Activated T-helper 2 cell treated with anti-CD3 and anti-CD28 coated beads, Interferon-gamma antibody, Interleukin-2, Interleukin-4, amounts not matched to agents 10 μg/mL and 5 μg/mL and 100 μg/mL, durations not matched to agents 14 hours and 24 hours and 36 hours (primary cell): ENCODE measurements at places on chromosomes 12 and 14. TPM values are rescaled to one million over a fixed set of nuclear protein-coding genes. Genes with fewer than 3 reads are reported as not detected.
A peak's percentile ranks its signal among the peaks of the same experiment; 100 is the strongest.

- no peak overlapping the region for H3K4me3 ChIP-seq
- H3K36me3 ChIP-seq = peaks cover 41% of the 10 kb centered on the region
- H3K27ac ChIP-seq = peak overlapping the region; percentile 97
- no peak for DNase-seq
Observed at GRCh38 chr14:105058521-105059034, 6.7 kb downstream of the GPR132 start.

Gene MUCL1
- total RNA-seq = 0.51 TPM in 1 of 2 replicates, not detected in the other

- no peak overlapping the region for H3K4me3 ChIP-seq
- no peaks in the 10 kb centered on the region for H3K36me3 ChIP-seq
- no peak overlapping the region for H3K27ac ChIP-seq
Observed at GRCh38 chr12:70920891-70921290, 353 bp upstream of the PTPRR start.

DNA sequence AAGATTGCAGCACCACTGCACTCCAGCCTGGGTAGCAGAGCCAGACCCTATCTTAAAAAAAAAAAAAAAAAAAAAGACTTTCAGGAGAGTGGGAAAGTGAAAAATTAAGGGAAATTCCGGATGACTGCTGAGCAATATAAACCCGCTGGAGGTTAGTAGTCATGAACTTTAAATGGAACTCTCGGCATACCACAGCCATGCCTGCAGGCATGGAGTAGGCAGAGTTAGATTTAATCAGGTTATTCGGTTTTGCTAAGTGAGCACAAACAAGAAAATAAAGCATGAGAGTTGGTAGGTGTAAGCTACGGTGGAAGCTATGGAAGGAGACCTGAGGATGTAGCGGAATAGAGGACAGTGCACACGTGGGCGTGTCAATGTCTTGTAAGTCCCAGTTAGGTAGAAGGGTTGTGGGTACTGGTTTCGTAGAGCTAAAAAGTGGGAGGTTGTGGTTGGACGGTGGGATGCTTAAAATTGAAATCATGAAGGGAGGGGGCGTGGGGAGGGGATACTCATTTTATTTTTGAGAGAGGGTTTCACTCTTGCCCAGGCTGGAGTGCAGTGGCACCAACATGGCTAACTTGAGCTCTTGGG, 11.8 kb upstream of the TUBA1C start:
- peaks cover 11% of the 10 kb centered on the region for H3K4me1 ChIP-seq
- H3K27me3 ChIP-seq = no peaks in the 10 kb centered on the region
- H3K27ac ChIP-seq = peak overlapping the region; percentile 39
- H3K4me3 ChIP-seq = no peak overlapping the region

GRCh38 chr12:49901986-49902385, 1.7 kb downstream of the FAIM2 start:
- H3K4me1 ChIP-seq = peaks cover 8% of the 10 kb centered on the region
- no peak overlapping the region for H3K27ac ChIP-seq
- no peak for DNase-seq
- no peaks in the 10 kb centered on the region for H3K36me3 ChIP-seq
- H3K4me3 ChIP-seq = no peak overlapping the region

DNA sequence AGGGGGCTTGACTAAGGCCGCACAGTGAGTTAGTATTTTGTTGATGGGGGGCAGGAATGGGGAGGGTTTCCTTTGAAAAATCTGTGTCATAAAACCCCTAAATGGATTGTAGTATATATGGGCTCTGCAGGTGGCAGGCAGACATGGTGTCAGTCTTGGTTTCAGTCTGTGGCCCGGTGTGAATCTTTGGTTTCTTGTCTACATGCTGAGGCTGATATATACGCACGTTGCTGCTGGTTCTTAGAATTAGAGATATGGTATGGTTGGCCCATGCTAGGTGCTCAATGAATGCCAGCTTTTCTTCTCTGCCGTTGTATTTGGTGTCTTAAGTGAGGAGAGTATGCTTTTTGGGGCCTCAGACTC, 73.1 kb downstream of the TSPAN9 start:
- H3K4me3 ChIP-seq = no peak overlapping the region
- peaks cover 16% of the 10 kb centered on the region for H3K27me3 ChIP-seq
- no peaks in the 10 kb centered on the region for H3K36me3 ChIP-seq
- H3K4me1 ChIP-seq = no peaks in the 10 kb centered on the region
- DNase-seq = no peak

GRCh38 chr12:12265571-12266388, 1.1 kb downstream of the LRP6 start:
- peaks cover 49% of the 10 kb centered on the region for H3K27me3 ChIP-seq
- no peaks in the 10 kb centered on the region for H3K36me3 ChIP-seq
- peak overlapping the region; percentile 57 for H3K4me3 ChIP-seq

DNA sequence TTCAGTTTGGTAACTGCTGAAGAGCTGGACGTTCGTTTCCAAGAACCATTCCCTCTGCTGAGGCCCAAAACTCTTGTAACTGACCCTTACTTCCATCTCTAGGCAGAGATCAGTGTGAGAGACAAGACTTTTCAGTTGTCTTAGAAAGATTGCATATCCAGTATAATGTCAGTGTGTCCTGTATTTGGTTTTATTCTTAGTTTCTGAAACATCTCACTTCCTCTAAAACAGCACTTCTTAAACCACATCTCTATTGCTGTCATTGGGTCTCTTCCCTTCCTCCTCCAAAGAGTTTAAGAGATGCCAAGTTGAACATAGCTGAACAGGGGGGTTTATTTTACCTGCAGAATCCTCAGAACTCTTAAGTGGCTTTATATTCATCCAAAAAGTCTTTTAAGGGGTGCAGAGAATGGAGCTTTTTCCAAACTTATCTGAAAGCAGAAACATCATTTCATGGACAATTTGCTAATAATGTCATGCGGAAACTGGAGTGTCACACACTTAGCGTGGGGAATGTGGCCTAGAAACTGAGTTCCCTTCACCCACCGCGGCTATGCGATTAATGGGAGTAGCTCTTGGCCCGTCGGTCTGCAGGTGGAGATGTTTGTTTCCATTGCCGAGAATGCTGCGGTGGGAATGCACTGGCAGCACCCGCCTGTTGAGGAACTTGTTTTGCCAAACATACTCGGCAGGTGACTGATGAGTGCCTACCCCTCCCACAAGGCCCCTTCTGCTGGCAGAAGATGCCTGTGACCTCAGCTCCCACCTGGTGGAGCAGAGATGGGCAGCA, 148.2 kb downstream of the ADGRD1 start:
- DNase-seq = no peak
- H3K4me3 ChIP-seq = no peak overlapping the region
- H3K27ac ChIP-seq = no peak overlapping the region
- H3K36me3 ChIP-seq = no peaks in the 10 kb centered on the region
- H3K27me3 ChIP-seq = no peaks in the 10 kb centered on the region

DNA sequence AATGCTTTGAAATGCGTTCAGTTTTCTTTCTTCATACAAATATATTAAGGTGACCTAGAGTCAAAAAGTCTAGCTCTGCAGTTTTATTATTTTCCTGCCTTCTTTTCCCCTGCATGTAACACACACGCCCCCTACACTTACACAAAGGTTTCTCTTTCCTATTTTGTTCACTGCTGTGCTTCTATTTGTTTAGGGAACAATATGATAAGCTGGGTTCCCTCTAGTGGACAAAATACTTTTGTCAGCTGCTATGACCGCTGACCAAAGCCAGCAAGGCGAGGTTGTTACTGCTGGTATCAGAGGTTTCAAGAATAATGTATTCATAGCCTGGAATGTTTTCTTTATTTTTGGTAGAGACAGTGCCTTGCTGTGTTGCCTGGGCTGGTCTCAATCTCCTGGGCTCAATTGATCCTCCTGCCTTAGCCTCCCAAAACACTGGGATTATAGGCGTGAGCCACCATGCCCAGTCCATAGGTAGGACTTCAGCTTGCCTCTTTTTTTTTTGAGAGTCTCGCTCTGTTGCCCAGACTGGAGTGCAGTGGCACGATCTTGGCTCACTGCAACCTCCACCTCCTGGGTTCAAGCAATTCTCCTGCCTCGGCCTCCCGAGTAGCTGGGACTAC, 33.4 kb downstream of the FNTB start:
- no peak for DNase-seq
- H3K4me1 ChIP-seq = no peaks in the 10 kb centered on the region
- no peak overlapping the region for H3K4me3 ChIP-seq
- H3K27me3 ChIP-seq = no peaks in the 10 kb centered on the region
- H3K36me3 ChIP-seq = peaks cover 21% of the 10 kb centered on the region

DNA sequence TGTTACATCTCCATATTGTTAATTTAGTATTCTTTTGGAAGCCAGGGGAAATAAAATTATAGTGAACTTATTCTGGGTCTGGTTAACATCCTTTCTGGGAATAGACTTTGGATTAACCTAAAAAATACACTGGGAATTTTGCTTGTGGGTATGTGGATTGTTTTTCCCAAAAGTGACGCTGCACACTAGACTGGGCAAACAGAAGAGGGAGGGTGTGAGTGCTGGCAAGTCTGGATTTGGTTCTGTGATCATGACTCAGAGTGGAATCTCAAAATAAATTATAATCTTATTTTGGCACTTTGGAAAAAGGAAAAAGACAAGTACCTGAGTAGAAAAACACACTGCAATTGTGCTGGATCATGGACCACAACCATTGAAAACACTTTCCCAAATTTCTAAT, 15.2 kb upstream of the LUM start:
- H3K4me1 ChIP-seq = no peaks in the 10 kb centered on the region
- no peak overlapping the region for H3K27ac ChIP-seq
- no peak for DNase-seq
- no peaks in the 10 kb centered on the region for H3K27me3 ChIP-seq
- H3K4me3 ChIP-seq = no peak overlapping the region

DNA sequence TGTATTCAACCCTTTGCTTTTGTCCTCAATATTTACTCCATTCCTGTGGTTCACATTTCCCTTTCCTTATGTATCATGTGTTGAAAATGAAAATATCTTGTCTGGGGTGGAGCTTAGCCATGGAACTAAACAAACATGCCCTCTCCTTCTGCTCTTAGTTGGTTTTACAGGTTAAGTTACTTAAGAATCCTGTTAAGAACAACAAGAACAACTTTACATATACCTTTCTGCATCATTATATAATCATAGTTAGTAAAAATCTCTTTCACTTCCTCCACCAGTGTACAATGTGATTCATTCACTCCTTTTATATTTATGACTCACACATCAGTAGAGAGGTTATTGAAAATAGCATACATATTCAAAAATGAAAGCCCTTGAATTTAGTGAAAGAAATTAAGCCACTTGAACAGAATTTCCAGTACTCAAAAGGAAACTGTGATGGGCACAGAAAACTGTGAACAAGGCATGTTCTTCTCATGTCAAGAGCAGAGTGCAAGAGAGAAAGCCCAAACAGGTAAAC, 307.7 kb downstream of the CCDC91 start:
- no peak for DNase-seq
- H3K4me3 ChIP-seq = no peak overlapping the region
- H3K4me1 ChIP-seq = peaks cover 7% of the 10 kb centered on the region
- no peaks in the 10 kb centered on the region for H3K27me3 ChIP-seq
- H3K36me3 ChIP-seq = no peaks in the 10 kb centered on the region

GRCh38 chr14:54169254-54169924, 212.8 kb upstream of the BMP4 start:
- H3K27me3 ChIP-seq = peaks cover 26% of the 10 kb centered on the region
- H3K4me1 ChIP-seq = peaks cover 4% of the 10 kb centered on the region
- no peak overlapping the region for H3K4me3 ChIP-seq

Gene ACVRL1
- total RNA-seq = not detected in 2 replicates

DNA sequence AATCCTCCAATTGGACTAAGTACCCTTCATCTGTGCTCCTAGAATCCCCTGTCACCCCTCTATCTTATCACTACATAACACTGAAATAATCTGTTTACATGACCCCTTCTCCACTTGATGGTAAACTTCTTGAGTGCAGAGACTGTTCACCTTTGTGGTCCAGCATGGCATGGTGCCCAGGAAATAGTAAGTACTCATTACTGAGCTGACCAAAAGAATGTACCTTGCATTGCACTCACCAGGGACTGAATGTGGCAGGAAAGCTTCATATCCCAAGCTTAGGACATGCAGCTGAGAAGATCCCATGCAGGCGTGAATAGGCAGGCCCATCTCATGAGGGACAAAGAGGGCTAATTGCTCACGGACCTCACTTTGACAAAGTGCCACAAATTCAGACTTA, 1.4 kb upstream of the GARIN2 start:
- H3K36me3 ChIP-seq = no peaks in the 10 kb centered on the region
- no peak overlapping the region for H3K4me3 ChIP-seq
- H3K27ac ChIP-seq = no peak overlapping the region
